Activated T-helper 2 cell treated with anti-CD3 and anti-CD28 coated beads, Interferon-gamma antibody, Interleukin-2, Interleukin-4, amounts not matched to agents 10 μg/mL and 5 μg/mL and 100 μg/mL, durations not matched to agents 14 hours and 24 hours and 36 hours (primary cell): ENCODE measurements at places on chromosomes 12 and 14. TPM values are rescaled to one million over a fixed set of nuclear protein-coding genes. Genes with fewer than 3 reads are reported as not detected.
A peak's percentile ranks its signal among the peaks of the same experiment; 100 is the strongest.

SLC24A4 gene
- total RNA-seq: not detected in 2 replicates

DTX1 gene
- total RNA-seq: 0.16 TPM in 1 of 2 replicates, not detected in the other

GRCh38 chr14:75515629-75515996 lies 6.7 kb upstream of the BATF start:
- no peaks in the 10 kb centered on the region for H3K27me3 ChIP-seq
- H3K27ac ChIP-seq: peak overlapping the region; percentile 30
- H3K36me3 ChIP-seq: peaks cover 15% of the 10 kb centered on the region
- no peak for DNase-seq

- peaks cover 20% of the 10 kb centered on the region for H3K36me3 ChIP-seq
- peaks cover 90% of the 10 kb centered on the region for H3K4me1 ChIP-seq
- H3K27ac ChIP-seq: peak overlapping the region; percentile 69
- H3K4me3 ChIP-seq: no peak overlapping the region
- H3K27me3 ChIP-seq: no peaks in the 10 kb centered on the region
Measured at GRCh38 chr14:73752297-73752992, 38.3 kb upstream of the PNMA1 start.

DNA sequence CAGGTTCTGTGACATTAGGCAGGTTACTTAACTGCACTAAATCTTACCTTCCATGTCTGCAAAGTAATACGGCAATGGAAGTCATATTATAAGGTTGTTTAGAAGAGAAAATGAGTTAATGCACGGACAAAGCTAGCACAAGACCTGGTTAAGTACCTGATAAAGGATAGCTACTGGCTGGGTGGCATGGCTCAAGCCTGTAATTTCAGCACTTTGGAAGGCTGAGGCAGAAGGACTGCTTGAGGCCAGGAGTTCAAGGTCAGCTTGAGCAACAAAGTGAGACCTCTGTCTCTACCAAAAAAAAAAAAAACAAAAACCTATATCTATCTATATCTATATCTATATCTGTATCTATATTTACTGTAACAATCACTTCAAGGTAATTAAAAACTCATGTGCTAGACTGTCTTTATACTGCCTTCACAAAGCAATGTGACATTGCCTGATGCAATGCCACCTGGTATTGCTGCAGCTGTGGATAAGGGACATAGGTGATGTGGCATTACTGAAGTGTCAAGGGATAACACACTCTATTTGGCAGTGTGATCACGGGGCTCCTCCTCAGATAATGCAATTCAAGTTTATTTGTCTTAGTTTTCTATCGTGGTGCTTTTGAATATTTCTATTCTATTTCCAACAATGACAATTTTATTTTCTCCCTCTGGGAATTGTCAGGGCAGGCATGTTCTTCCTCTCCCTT lies 107.1 kb downstream of the PAX9 start:
- H3K4me3 ChIP-seq: no peak overlapping the region
- H3K27me3 ChIP-seq: no peaks in the 10 kb centered on the region
- H3K36me3 ChIP-seq: no peaks in the 10 kb centered on the region
- H3K27ac ChIP-seq: no peak overlapping the region

GRCh38 chr14:61470261-61470960 lies 149.0 kb downstream of the PRKCH start:
- H3K36me3 ChIP-seq: peaks cover 66% of the 10 kb centered on the region
- no peaks in the 10 kb centered on the region for H3K27me3 ChIP-seq
- H3K4me1 ChIP-seq: peaks cover 63% of the 10 kb centered on the region
- H3K27ac ChIP-seq: peak overlapping the region; percentile 29
- DNase-seq: no peak

DNA sequence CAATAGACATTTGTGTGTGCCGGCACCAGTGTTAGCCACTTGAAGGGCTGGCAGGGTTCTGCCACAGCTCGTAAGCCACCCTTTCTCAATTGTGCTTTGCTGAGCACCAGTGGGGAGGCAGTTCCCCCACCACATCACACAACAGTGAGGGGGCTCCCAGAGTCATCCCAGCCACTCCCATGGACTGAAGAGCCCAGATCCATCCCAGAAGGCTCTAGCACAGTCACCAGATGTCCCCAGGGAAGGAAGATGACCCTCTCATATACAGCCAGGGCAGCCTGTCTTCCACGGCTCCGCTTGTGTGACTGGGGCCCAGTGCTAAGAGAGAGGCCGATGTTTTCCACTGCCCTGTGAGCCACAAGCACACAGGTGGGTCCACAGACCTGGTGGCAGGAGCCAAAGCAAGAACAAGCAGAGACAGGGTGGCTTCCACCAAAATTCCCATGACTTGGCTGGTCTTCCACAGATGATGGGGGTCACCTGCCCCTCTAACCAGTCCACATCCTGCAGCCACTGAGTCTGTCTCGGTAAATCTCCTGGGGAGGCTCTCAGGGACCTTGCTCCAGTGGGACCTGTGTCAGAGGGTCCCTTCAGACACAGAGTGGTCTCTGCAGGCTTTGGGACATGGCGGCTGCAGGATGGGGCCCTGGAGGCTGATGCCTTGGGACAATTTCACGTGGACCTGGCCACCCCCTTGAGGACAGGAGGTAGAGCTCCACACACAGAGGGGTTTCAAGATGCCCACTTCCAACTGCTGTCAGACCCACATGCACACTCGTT lies 71.9 kb upstream of the DDX11 start:
- no peaks in the 10 kb centered on the region for H3K4me1 ChIP-seq
- no peak overlapping the region for H3K27ac ChIP-seq
- H3K4me3 ChIP-seq: no peak overlapping the region

DNA sequence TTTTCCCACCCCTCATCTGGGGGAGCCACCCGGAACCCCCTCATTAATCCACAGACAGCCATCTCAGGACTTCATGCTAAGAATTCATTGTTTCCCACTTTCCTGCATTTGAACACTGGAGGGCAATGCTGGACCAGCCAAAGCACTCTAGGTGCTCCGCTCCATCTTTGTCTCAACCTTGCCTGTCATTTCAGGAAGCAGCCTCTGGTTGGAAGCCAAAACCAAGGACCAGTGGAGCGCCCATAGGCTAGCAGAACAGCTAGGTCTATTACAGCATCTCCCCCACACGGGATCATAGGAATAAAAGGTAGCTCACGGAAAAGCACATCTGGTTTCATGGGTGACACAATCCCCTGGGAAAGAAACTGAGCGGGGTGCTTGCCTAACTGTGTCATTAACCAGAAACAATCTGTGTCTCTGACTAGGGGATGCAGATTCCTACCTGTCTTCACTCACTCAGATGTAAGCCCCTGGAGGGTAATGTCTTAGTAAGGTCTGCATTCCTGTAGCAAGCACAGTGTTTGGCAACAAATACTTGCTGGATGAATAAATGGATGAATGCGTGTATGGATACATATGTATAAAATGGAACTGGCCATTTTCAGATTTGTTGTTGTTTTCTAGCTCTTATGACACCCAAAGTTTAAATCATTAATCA lies 197.0 kb downstream of the DAD1 start:
- no peak overlapping the region for H3K4me3 ChIP-seq
- DNase-seq: no peak
- no peaks in the 10 kb centered on the region for H3K4me1 ChIP-seq
- no peaks in the 10 kb centered on the region for H3K36me3 ChIP-seq
- no peaks in the 10 kb centered on the region for H3K27me3 ChIP-seq

DNA sequence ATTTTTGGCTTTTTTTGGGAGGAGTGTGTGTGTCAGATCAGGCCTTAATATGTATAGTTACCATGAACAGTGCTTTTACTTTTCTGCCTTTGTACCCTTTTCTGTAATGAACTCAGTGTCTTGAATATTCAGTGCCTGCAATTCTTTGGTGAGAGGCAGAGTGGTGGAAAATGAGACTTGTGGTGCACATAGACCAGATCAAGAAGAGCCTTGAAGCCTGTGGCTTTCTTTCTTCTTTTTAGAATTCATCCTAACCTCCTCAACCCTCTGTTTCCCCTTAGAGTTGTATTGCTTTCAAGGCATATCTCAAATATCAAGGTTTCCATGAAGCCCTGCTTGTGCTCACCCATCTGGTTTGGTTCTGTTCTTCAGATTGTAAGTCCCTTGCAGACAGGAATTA lies 2.6 kb downstream of the YLPM1 start:
- H3K27ac ChIP-seq: peak overlapping the region; percentile 43
- no peak for DNase-seq
- no peaks in the 10 kb centered on the region for H3K27me3 ChIP-seq
- peaks cover 51% of the 10 kb centered on the region for H3K4me1 ChIP-seq
- H3K4me3 ChIP-seq: peak overlapping the region; percentile 100
- H3K36me3 ChIP-seq: peaks cover 39% of the 10 kb centered on the region

DNA sequence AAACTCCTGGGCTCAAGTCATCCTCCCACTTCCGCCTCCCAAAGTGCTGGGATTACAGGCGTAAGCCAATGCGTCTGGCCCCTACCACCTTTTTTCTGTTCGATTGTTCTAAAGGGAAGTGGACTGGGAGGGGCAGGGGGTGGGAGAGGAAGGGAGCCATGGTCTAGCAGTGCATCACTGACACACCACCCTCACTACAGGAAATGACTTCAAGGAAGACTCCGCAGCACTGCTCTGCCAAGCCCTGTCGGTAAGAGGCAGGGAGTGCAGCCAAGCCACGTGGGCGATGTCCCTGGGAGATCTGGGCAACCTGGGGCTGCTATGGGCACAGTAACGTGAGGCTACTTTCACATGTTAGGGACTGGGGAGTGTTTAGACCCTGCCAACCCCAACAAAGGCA lies 18.0 kb downstream of the LRRC74A start:
- H3K27me3 ChIP-seq: peaks cover 15% of the 10 kb centered on the region
- H3K27ac ChIP-seq: peak overlapping the region; percentile 76
- no peaks in the 10 kb centered on the region for H3K36me3 ChIP-seq
- DNase-seq: peak; percentile 48
- H3K4me3 ChIP-seq: no peak overlapping the region
- H3K4me1 ChIP-seq: peaks cover 6% of the 10 kb centered on the region
